Inflammatory macrophage treated with lipopolysaccharide for 1 hour (primary cell): ENCODE measurements at places on chromosomes 5 and 9.
A peak's percentile ranks its signal among the peaks of the same experiment; 100 is the strongest.

DNA sequence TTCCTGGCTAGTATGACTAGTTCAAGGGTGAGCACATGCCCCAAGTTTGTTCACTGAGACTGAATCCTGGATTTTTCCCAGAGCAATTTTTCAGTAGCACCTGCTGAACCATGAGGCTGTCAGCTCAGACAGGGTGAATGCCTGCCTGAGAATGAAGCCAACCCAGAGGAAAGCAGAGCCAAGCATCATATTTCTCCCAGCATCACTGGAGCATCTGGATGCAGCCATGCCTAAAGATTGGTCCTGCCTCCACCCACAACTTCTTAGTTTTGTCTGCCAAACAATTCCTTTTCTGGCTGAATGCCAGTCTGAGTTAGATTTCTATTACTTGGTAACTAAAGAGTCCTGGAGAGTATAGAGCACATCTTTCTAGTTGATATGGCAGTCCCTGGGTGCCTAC is 343.6 kb downstream of the CSNK1G3 start:
- no peak for DNase-seq

- peak; percentile 47 for DNase-seq
These were observed 12.4 kb downstream of the POLK start for GRCh38 chr5:75524071-75524470.

DNA sequence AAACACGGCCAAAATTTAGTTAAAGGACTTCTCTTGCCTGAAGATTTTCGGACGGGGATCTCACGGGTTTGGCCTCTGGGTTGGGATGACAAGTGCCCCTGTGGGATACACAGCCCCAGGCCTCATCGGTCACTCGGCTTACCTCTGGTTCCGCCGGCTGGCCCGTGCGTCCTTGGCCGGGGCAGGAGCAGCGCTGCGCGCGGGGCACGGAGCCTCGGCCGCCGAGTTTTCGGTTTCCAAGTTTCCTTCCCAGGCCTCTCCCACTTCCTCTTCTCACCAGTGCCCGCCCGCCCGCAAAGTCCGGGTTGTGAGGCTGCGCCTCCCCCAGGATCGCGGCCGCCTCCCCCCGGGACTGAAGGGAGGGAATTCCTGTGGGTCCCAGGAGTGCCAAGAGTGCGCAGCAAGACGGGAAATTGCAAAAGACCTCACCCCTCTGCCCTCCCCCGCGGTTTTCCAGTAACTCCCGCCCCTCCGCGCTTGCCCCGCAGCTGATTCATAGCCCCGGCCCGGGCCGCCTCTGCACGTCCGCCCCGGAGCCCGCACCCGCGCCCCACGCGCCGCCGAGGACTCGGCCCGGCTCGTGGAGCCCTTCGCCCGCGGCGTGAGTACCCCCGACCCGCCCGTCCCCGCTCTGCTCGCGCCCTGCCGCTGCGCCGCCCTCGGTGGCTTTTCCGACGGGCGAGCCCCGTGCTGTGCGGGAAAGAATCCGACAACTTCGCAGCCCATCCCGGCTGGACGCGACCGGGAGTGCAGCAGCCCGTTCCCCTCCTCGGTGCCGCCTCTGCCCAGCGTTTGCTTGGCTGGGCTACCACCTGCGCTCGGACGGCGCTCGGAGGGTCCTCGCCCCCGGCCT is at the start of gene OSMR:
Gene OSMR, plus strand, starts transcription at position 487 of the 853 bp plus-strand sequence. CDS start 23,033 bp downstream, outside the sequence.
- DNase-seq, result peak; percentile 18

DNA sequence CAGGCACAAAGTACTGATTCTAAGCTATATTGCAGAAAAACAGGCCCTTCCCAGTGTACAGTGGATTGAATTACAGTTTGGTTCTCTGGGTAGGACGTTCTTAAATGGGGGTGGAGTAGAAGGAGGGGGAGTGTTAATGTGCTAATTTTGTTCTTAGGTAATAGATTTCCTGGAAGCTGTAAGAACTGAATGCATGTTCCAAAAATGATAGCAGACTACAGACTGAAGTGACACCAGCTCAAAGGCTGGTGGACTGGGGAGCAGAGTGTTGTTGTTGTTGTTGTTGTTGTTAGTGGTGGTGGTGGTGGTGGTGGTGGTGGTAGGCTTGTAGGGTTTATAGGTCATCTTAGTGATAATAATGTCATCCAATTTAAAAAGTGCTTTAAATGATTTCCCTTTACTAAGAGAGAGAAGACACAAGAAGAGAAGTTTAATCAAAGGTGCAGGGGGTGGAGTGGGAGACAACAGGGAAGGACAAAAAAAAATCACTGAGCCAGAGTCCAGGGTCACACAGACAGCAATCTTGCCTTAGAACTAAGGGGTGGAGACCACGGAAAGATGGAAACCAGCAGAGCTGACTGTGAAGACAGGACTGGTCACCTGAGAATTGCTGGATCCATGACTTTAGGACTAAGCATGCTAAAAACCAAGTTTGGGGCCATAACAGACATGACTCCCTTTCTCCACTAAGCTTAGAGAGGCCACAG is 27.0 kb downstream of the TTLL11 start:
- no peak for DNase-seq

- DNase-seq, result no peak
These were observed 58.1 kb upstream of the SV2C start for GRCh38 chr5:76025069-76025468.

- no peak for DNase-seq
These were observed 14.6 kb upstream of the INPP5E start for GRCh38 chr9:136454026-136454796.

- DNase-seq, result no peak
These were observed 114.7 kb downstream of the SNX18 start for GRCh38 chr5:54632131-54632701.

DNA sequence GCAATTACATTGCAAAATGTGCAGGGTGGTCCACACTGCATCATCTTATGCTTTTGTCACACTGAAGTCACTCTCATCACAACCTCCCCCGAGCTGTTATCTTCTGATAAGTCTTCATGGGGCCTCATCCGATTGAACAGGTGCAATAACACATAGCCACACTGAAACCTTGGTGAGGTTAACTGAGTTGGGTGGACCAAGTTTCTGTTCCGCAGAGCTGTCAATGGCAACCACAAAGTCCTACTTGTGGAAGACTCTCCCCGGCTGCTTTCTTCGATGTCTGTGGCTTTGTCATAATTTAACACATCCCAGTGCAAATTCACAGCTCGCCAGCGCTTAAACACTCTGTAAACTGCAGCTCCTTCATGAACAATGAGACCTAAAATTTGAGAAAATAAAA is 112.2 kb downstream of the MARCHF11 start:
- no peak for DNase-seq

DNA sequence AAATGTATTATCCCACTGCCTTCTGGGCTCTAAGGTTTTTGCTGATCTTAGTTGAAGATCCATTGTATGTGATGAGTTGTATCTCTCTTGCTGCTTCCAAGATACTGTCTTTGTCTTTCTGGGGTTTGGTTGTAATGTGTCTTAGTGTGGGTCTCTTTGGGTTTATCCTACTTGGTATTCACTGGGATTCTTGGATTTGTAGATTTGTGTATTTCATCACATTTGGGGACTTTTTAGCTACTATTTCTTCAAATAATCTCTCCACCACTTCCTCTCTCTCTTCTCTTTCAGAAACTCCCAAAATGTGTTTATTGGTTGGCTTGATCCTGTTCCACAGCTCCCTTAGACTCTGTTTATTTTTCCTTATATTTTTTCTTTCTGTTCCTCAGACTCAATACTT is 26.5 kb downstream of the IL31RA start:
- DNase-seq, result peak; percentile 22

DNA sequence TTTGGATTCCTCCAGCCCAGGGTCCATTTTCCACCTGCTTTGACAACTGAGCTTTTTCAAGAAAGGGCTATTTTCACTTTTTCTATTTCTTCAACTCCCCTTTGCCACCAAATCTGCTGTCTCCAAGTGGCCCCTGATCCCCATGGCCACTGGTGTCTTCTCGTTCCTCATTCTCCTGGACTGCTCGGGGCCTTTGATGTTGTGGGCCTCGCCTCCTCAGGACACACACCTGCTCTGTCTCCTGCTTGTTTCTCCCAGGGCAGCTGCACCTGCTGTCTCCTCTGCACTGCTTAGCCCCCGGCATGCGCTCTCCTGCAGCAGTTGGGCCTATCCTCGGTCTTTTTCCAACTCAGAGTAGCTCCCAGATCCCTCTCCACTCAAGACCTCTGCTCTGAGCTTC is 16.3 kb upstream of the NANS start:
- DNase-seq, result no peak

DNA sequence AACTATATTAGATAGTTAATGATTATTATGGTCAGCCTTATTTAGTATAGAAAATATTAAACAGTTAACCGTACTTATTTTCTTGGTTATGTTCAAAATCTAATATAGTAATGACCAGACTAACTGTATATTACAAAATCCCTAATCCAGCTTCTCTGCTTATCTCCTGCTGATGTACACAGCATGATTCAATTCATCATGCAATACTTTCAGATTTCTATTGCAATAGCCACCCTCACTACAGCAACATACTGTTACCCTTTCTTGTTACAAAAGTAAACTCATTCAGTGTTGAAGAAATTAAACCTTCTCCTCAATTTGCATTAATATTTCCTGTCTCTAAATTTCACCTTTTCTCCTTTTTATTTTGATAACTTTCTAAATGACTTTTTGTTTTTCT is 1375.0 kb upstream of the NUDT12 start:
- no peak for DNase-seq

DNA sequence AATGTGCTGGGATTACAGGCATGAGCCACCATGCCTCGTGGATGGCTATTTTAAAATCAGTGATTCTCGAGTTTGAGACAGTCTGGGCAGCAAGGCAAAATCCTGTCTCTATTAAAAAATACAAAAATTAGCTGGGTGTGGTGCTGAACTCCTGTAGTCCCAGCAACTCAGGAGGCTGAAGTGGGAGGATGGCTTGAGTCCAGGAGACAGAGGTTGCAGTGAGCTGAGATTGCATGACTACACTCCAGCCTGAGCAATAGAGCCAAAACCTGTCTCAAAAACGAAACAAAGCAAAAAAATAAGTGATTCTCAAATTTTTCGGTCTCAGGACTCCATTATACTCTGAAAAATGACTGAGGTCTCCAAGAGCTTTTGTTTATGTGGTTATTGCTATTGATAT is 47.9 kb upstream of the HSPA9 start:
- no peak for DNase-seq
